ENCODE measurements at places on chromosomes 16 and 17.

DNA sequence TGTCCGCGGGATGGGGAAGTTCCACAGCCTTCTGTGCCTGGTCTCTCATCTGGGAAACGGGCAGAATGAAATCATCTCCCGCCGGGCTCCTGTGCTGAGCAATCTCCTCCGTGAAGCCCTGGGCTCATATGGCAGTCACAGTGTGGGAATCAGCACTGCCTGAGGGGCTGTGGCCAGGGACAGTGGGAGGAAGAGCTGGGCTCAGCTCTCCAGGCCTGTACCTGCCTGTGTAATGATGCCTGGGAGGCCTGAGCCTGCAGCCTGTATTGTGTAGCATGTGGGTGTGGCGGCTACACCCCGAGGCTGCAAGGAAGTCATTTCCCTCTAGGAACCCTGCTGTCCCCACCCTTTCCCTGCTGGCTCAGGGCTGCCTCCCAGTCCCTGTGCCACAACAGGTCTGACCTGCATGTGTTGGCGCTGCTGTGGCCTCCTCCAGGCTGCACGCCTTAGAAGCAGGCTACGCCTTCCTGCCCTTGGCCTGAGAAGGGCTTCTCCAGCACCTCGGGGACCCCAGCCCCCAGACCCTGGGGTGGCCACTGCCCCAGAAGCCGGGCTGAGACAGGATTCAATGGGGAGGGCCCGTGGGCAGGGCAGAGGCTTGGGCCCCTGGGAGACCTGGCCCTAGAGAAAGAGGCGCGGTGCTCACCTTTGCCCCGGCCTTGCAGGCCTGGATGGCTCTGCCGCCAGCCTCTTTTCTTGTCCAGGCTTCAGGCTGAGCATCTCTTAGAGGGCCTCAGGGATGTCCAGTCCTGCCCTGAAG is 2.1 kb downstream of the ITGB4 start:
- no peak for DNase-seq

DNA sequence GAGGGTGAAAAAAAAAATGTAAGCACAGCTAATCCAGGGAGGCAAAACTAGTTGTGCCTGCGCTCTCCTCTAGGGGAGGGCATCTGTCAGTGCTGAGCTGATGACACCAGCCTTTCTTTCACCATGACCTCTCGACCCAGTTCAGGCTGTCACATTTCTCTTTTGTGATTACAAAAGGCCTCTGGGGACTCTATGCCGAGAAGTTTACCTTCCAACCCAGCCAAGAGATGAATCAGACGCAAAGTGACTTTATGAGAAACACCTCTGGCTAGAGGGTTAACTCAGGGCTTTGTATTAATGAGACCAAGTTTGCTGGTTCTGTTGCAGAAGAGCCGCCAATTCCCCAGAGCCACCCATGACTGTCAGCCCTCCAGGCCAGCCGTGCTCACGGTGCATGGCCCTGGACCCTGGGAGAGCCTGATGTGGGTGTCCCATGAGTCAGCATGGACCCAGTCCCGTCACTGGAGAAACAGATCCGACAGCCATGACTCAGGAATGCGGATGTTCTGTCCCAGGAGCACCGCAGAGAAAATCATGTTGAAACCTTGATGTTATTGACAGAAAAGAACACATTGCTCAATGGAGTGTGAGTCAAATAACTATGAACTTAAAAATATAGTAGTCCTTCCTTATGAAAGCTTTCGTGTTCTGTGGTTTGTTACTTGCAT is 437.2 kb downstream of the HS3ST3B1 start:
- DNase-seq: peak; percentile 78

DNA sequence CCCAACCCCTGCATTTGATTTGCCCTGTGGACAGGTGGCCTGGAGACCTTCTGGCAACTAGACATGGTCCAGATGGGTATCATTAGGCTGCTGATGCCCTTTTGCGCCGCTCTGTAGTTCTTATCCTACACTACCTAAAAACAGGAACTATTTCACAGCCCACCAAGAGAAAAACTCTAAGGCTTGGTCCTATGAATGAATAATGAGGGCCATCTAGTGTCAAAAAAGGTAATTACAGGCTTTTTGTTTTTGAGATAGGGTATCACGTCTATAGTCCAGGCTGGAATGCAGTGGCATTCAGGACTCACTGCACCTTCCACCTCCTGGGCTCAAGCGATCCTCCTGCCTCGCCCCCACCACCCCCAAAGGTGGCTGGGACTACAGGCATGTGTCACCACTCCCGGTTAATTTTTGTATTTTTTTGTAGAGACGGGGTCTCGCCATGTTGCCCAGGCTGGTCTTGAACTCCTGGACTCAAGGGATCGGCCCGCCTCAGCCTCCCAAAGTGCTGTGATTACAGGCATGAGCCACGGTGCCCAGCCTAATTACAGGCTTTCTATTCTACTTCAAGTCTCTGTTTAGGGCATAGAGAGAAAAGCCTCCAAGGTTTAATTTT is 20.9 kb downstream of the COIL start:
- DNase-seq: peak; percentile 20

DNA sequence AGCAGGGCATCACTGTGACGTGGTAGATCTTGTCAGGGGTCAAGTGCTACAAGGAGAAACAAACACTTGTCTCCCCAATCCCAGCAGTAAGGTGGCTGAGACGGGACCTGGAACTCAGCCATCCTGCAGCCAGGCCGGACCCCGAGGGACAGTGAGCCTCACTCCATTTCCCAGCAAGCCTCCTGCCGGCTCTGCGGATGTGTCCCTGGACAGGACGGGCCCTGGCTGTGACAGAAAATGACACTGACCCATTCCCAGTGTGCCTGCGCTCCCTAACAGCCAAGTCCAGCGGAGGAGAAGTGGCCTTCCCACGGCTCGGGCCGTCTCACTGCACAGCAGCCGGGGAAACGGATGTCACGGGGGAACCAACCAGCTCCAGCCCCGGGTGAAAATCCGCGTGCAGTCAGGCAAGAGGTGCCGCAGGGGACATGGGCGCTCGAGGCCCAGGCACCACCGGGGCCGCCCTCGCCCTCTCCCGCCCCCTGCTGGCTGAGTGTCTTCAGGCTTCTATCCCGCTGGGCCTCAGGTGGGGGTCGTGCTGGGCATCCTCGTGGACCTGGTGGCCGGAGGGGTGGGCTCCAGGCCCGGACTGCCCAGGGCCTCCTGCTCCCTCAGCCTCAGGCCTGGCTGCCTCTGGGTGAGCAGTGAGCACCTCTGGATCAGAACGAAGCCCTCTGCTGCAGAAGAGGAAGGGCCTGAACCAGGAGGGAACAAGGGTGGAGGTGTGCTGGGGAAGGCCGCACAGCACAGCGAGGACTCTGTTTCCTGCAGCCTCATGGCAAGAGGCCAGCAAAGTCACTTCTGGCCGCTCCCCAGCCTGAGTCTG is 6.7 kb downstream of the HAGHL start:
- DNase-seq: no peak

DNA sequence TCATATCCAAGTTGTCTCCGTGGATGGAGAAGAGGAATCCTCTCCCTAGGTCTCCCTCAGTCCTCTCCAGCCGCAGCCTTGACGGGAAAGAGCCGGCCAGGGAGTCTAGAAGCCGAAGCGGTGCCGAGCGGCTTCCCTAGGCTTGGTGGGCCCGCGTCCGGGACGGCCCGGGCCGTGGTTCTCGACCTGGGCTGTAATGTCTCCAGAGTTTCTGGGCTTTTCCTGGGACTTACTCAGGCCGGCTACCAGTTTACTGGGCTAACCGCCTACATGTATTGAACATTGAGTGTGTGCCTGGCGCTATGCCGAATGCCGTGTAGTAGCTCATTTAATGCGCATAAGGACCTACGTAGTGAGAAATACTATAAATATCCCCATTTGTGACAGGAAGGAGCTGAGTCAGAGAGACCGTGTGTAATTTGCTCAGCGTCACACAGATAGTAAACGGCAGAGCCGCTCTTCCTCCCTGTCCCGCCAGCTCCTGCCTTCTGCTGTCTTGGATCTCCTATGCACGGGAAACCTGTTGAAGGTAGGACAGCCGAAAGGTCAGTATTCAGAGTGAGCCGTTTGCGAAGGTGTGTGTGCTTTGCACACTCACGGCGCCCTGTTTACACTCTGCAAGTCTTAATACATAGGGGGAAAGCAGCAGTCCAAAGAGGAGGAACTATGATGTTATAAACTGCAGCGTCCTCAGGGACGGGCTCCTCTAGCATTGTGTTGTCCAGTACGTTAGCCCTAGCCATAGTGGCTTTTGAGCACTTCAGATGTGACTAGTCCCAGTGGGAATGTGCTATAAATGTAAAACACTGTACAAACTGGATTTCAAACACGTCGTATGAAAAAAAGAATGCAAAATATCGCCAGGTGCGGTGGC is 723 bp upstream of the SPAG5 start:
- peak; percentile 88 for DNase-seq

DNA sequence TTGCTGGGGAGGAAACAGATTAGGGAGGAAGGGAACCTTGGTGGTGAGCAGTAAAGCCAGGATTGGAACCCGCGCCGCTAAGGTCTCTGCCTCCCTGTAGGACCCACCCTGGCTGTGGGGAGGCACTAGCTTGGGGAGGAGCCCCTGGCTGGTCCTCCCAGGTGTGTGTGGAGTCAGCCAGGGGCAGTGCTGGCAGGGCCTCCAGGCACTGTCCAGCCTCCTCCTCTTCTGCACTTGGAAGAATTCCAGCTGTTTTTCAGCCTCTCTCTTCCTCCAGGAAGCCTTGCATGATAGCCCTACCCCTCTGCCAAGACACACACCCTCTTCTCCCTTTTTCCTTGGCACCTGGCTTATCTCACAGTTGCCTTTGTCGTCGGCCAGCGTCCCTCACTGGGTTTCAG is 34.8 kb downstream of the TMEM235 start:
- no peak for DNase-seq

All from astrocyte (in vitro differentiated cells and primary cell).